Activated CD4-positive, alpha-beta memory T cell treated with anti-CD3 and anti-CD28 coated beads, Interleukin-2, amount 10 ng/mL, durations not matched to agents 7 days and 5 days (primary cell): ENCODE measurements at places on chromosomes 5 and 9. TPM values are rescaled to one million over a fixed set of nuclear protein-coding genes. Genes with fewer than 3 reads are reported as not detected.

Gene DBH
- total RNA-seq, result not detected

Gene ACSL6
- 11.5 TPM for total RNA-seq

Gene LRRC8A
- 38.1 TPM for total RNA-seq

DNA sequence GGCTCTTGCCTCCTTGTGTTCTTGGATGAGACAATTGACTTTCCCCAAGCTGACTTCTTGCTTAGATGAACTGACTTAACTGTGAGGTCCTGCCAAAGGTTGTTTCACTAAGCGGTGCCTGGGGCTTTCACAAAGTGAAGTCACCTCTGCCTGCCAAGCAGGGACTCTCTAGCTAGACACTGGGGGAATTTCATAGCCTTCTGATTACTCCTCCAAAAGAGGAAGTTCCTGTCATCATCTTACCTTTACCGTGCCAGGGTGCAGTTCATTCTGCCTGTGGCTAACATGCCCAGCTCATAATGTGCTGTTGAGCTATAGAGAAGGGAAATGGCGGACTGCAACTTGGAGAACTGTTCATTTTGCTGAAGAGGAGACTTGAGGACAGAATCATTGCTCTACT lies 472.0 kb upstream of the WWC1 start:
- H3K27ac ChIP-seq, result no peak overlapping the region
- H3K4me1 ChIP-seq, result no peaks in the 10 kb centered on the region
- DNase-seq, result no peak
- no peaks in the 10 kb centered on the region for H3K27me3 ChIP-seq
- no peaks in the 10 kb centered on the region for H3K36me3 ChIP-seq

Gene C9orf43
- total RNA-seq, result 0.40 TPM

DNA sequence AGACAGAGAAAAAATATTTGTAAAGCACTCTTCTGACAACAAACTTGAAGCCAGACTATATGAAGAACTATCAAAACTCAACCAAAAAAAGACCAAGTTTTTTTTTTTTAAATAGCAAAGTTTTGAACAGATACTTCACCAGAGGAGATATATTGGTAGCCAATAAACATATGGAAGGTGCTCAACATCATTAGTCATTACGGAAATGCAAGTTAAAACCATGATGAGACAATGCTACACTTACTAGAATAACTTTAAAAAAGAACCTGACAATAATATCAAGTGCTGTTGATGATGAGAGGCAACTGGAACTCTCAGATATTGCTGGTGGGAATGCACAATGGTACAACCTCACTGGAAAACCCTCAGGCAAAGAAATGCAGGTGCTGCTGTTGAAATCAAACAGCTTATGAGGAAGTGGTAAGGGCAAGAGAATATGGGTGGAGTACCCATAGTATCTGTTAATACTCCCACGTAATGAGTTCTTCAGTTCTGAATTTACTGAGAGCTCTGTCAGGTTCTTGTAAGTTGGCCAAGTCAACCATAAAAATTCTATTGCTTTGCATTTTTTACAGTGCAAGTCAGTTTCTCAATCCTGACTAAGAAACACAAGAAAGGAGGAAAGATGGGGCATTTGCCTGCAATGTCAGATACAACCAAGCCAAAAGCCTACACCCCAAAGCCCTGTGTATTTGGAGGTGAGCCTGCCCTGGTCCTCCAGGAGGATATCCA lies 87.3 kb upstream of the GNAQ start:
- no peaks in the 10 kb centered on the region for H3K27me3 ChIP-seq
- H3K27ac ChIP-seq, result peak overlapping the region; percentile 93
- H3K4me1 ChIP-seq, result peaks cover 40% of the 10 kb centered on the region
- H3K4me3 ChIP-seq, result peak overlapping the region; percentile 16
- peak; percentile 21 for DNase-seq

- H3K27ac ChIP-seq, result no peak overlapping the region
- peaks cover 2% of the 10 kb centered on the region for H3K4me1 ChIP-seq
- no peaks in the 10 kb centered on the region for H3K36me3 ChIP-seq
- no peak overlapping the region for H3K4me3 ChIP-seq
Observed at GRCh38 chr5:135186662-135187522, 152.9 kb upstream of the PITX1 start.

DNA sequence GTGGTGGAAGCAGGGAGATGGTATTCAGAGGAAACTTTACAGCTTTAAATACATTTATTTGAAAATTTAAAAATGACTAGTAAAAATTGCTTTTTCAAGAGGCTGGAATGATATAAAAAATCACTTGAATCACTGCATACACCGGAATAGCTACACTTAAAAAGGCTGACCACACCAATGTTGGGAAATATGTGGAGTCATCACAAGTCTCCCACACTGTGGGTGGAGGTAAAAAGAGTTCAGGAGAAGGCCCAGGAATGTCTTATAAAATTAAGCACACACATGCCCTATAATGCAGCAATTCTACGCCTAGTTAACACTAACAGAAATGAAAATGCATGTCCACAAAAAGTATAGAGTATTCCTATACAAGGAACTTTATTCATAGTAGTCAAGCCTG lies 198.1 kb downstream of the ROR2 start:
- DNase-seq, result no peak
- H3K27ac ChIP-seq, result no peak overlapping the region
- H3K36me3 ChIP-seq, result no peaks in the 10 kb centered on the region
- no peak overlapping the region for H3K4me3 ChIP-seq
- no peaks in the 10 kb centered on the region for H3K4me1 ChIP-seq

DNA sequence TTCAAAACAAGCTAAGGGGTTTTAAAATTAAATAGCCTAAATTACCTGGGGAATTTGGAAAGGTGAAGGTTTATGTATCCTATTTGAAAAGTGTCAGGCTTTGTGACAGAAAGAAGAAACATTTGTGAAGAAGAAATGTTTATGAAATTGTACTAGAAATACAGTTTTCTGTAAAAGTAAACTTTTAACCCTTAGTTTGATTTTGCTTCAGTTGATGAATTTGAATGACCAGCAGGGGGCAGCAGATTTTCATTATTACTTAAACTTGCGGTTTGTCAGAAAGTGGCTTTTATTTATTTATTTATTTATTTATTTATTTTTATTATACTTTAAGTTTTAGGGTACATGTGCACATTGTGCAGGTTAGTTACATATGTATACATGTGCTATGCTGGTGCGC lies 58.1 kb downstream of the NNT start:
- H3K36me3 ChIP-seq, result peaks cover 73% of the 10 kb centered on the region
- H3K27me3 ChIP-seq, result no peaks in the 10 kb centered on the region
- no peak overlapping the region for H3K27ac ChIP-seq
- no peak overlapping the region for H3K4me3 ChIP-seq
- DNase-seq, result no peak
- no peaks in the 10 kb centered on the region for H3K4me1 ChIP-seq

- H3K4me3 ChIP-seq, result no peak overlapping the region
- no peak overlapping the region for H3K27ac ChIP-seq
- H3K27me3 ChIP-seq, result no peaks in the 10 kb centered on the region
- DNase-seq, result no peak
Observed at GRCh38 chr9:34363619-34364351, 12.9 kb downstream of the MYORG start.

GRCh38 chr5:19902316-19902934 lies 85.6 kb downstream of the CDH18 start:
- H3K4me3 ChIP-seq, result no peak overlapping the region
- H3K27ac ChIP-seq, result no peak overlapping the region
- no peaks in the 10 kb centered on the region for H3K4me1 ChIP-seq
- H3K27me3 ChIP-seq, result no peaks in the 10 kb centered on the region
- no peaks in the 10 kb centered on the region for H3K36me3 ChIP-seq

DNA sequence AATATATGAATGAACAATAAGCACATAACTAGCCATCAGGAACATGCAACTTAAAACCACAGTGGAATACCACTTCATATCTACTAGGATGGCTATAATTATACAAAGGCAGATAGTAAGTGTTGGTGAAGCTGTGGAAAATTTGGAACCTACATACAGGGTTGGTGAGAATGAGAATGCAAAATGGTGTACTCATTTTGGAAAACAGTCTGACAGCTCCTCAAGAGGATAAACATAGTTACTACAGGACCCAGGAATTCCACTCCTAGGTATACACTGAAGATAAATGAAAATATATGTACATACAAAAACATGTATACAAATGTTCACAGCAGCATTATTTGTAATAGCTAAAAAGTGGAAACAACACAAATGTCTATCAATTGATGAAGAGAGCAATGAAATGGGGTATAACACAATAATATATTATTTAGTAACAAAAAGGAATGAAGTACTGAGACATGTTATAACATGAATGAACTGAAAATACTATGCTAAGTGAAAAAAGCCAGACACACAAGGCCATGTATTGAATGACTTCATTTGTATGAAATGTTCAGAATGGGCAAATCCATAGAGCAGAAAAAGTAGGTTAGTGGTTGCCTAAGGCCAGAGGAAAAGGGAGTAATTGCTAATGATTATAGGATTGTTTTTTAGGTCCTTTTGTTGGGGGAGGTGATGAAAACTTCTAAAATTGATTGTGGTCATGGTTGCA lies 31.2 kb upstream of the CDK5RAP2 start:
- H3K4me3 ChIP-seq, result no peak overlapping the region
- no peaks in the 10 kb centered on the region for H3K4me1 ChIP-seq
- H3K27ac ChIP-seq, result no peak overlapping the region
- H3K27me3 ChIP-seq, result no peaks in the 10 kb centered on the region
- peaks cover 8% of the 10 kb centered on the region for H3K36me3 ChIP-seq

- no peak for DNase-seq
- H3K27me3 ChIP-seq, result peaks cover 30% of the 10 kb centered on the region
- H3K27ac ChIP-seq, result no peak overlapping the region
- H3K4me3 ChIP-seq, result no peak overlapping the region
- H3K4me1 ChIP-seq, result no peaks in the 10 kb centered on the region
Observed at GRCh38 chr9:6029604-6030274, 14.3 kb upstream of the RANBP6 start.

- no peaks in the 10 kb centered on the region for H3K36me3 ChIP-seq
- no peaks in the 10 kb centered on the region for H3K4me1 ChIP-seq
- H3K27ac ChIP-seq, result no peak overlapping the region
- H3K4me3 ChIP-seq, result no peak overlapping the region
Observed at GRCh38 chr5:179251276-179251969, 93.8 kb downstream of the ADAMTS2 start.

DNA sequence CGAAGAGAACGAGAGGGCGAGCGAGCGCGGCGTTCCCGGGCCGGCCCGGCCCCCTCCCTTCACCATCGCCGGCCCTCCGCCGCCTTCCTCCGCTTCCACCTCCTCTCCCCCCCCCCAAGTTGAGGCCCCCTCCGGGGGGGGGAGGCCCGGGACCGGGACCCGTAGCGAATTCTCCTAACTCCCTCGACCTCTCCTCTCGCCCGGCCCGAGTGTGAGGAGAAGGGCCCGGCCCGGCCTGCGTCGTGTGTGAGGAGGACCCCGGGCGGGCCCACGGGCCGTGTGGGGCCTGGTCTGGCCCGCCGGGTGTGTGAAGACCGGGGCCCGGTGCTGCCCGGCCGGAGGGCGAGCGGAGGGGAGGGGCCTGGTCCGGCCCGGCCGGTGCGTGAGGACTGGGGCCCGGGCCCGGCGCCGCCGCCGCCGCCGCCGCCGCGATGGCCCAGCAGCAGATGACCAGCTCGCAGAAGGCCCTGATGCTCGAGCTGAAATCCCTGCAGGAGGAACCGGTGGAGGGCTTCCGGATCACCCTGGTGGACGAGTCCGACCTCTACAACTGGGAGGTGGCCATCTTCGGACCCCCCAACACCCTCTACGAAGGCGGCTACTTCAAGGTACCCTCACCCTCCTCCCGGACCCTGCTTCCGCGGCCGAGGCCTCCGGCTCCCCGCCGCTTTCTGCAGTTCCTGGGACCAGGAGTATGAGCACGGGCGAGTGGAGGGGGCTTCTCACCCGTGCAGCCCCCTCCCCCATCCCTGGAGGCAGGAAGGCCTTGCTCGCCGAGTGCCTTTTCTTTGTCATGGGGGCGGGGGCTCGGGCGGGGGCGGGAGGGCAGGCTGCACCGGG lies 587 bp downstream of the UBE2R2 start:
- peak overlapping the region; percentile 97 for H3K4me3 ChIP-seq
- peaks cover under 1% of the 10 kb centered on the region for H3K27me3 ChIP-seq
- peak; percentile 68 for DNase-seq
- H3K4me1 ChIP-seq, result peaks cover 60% of the 10 kb centered on the region
